A549 treated with dexamethasone at 1 μM for 4 hours (cell line): ENCODE measurements at places on chromosomes 13 and 19. TPM values are rescaled to one million over a fixed set of nuclear protein-coding genes. Genes with fewer than 3 reads are reported as not detected.

VSTM2B gene
- total RNA-seq: 0.09 TPM in 1 of 5 replicates, not detected in the others

ZNF626 gene
- not detected in 5 replicates for total RNA-seq

PRKCSH gene
- 228 to 275 TPM (median 269 TPM) in 5 replicates for total RNA-seq

ZNF677 gene
- total RNA-seq: not detected in 5 replicates

APBA3 gene
- total RNA-seq: 5.6 to 12.7 TPM (median 10.9 TPM) in 5 replicates

ZNF837 gene
- total RNA-seq: 0.86 to 1.5 TPM (median 1.2 TPM) in 5 replicates

PSG3 gene
- 0.07 to 0.15 TPM (median 0.08 TPM) in 5 replicates for total RNA-seq

KANK3 gene
- 5.9 to 7.3 TPM (median 6.7 TPM) in 5 replicates for total RNA-seq

KLK15 gene
- not detected in 5 replicates for total RNA-seq

MCEMP1 gene
- not detected in 5 replicates for total RNA-seq

ZNF541 gene
- 0.02 to 0.05 TPM (median 0.04 TPM) in 3 of 5 replicates, not detected in the others for total RNA-seq

ZNF606 gene
- total RNA-seq: 1.3 to 3.8 TPM (median 2.3 TPM) in 5 replicates

UFM1 gene
- total RNA-seq: 24.9 to 30.1 TPM (median 26.5 TPM) in 5 replicates

KCTD12 gene
- total RNA-seq: 1.5 to 1.8 TPM (median 1.6 TPM) in 5 replicates

ZNF177 gene
- 0.49 to 0.66 TPM (median 0.61 TPM) in 5 replicates for total RNA-seq

ATP8B3 gene
- total RNA-seq: 1.4 to 3.6 TPM (median 3.3 TPM) in 5 replicates

VN1R2 gene
- total RNA-seq: not detected in 5 replicates

ZNF324 gene
- total RNA-seq: 8.1 to 10.5 TPM (median 10.2 TPM) in 5 replicates

UHRF1 gene
- total RNA-seq: 38.8 to 56.8 TPM (median 54.5 TPM) in 5 replicates

USHBP1 gene
- 0.07 TPM in 1 of 5 replicates, not detected in the others for total RNA-seq

STAP2 gene
- not detected in 5 replicates for total RNA-seq

HS6ST3 gene
- total RNA-seq: not detected in 5 replicates

ZNF600 gene
- 0.09 to 0.59 TPM (median 0.18 TPM) in 5 replicates for total RNA-seq

ZNF534 gene
- not detected in 5 replicates for total RNA-seq

FBXL3 gene
- 16.1 to 22.0 TPM (median 18.3 TPM) in 5 replicates for total RNA-seq

SHC2 gene
- 0.62 to 1.6 TPM (median 1.1 TPM) in 5 replicates for total RNA-seq

LAMP1 gene
- 71.5 to 96.8 TPM (median 94.8 TPM) in 5 replicates for total RNA-seq

ANKRD10 gene
- total RNA-seq: 30.6 to 46.2 TPM (median 35.6 TPM) in 5 replicates

NHLRC3 gene
- total RNA-seq: 4.5 to 6.1 TPM (median 5.3 TPM) in 5 replicates

B3GLCT gene
- 4.1 to 5.7 TPM (median 5.0 TPM) in 5 replicates for total RNA-seq
